Ureter (tissue), 1 donor: ENCODE measurements at places on chromosomes 12 and 14.

- DNase-seq = no peak
Observed at GRCh38 chr12:28777603-28778365, 371.3 kb upstream of the FAR2 start.

DNA sequence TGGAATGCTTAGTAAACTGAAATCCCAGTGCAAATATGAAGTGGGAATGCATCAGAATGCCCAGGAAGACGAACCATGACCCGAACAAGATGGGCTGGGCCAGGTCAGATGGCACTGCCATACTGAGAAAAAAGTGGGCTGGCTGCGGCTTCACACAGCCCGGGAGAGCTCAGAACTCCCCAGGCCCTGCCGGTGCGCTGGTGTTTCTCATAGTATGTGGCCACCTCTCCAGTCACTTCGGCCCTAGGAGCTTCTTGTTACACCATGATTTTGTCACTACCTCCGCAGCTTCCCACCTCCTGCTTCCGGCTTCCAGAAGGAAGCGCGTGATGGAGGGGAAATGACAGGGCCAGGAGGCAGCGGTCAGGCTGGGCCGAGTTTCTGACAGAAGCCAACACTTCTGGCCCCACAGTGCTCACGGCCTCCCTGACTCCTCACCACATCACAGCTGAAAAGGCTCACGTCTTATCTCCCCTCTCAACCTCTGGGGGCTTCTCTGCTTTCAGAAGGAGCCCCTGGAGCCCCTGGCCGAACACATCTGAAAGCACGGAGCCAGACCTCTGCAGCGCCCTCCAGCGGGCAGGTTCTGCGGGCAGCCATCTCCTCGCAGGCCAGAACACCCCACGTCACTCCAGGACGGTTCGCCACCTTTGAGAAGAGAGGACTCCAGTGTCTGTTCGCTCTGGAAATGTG is 30.7 kb downstream of the DAD1 start:
- no peak for DNase-seq

DNA sequence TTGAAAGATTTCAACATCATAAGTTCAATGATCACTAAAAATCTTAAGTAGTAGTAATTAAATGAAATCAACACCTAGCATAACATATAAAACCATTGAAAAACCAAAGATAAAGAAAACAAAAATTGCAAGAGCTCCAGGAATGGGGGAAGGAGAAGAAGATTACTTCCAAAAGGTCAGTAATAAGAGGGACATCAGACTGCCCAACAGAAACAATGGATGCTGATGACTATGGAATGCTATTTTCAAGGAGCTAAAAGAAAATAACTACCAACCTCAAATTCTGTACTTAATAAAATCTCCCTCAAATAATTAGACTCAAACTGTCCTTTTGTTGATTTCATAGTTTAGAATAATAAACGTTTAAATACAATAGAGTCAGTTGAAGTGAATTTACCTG is 314.5 kb upstream of the LMO3 start:
- DNase-seq = no peak

- no peak for DNase-seq
Observed at GRCh38 chr14:75824318-75824717, 157.5 kb downstream of the TGFB3 start.

DNA sequence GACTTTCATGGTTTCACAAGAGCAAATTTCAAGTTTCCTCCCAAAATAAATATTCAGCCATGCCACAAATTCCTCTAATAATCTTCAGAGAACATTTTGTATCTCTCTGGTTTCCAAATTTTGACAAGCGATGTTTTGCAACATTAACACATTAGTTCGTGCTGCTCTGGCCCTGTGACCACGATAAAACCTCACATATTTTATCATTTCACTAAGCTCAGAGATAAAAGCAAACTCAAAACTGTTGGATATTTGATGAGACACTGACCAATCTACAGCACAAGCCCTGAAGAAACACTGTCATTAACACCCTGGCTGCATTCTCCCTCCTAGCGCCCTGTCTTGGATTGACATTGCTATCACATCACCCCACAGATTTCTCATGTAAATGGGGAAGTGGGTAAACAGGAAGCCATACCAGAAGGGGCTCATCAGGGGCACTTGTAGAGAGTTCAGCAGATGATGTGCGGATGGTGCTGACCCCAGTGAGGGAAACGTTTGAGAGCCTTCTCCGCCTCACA is 264.3 kb downstream of the PRKD1 start:
- DNase-seq = no peak

- DNase-seq = no peak
Observed at GRCh38 chr12:124336742-124337520, 42.0 kb downstream of the RFLNA start.

GRCh38 chr12:105980085-105980484 is 158.7 kb downstream of the NUAK1 start:
- no peak for DNase-seq

GRCh38 chr12:47184229-47184628 is 104.5 kb upstream of the AMIGO2 start:
- no peak for DNase-seq

DNA sequence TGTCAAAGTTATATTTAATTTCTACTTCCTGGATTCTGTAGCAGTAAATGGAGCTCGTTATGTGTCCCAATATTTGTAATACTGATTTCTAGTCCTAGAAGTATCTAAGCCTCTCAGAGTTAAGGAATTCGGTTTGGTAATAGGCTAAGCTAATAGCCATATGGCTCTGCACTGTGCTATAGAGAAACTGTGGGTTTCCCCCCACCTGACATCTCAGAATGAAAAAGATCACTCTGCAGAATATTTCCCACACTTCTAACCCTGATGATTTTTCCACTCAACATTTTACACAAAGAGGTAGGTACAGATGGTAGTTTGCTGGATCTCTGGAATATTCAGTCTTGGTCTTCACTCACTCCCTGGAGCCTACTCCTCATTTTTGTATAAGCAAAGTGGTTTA is 71.2 kb downstream of the BORCS5 start:
- no peak for DNase-seq

- DNase-seq = peak; percentile 91
Observed at GRCh38 chr12:132524405-132524804, 34.5 kb downstream of the FBRSL1 start.

- peak; percentile 99 for DNase-seq
Observed at GRCh38 chr12:8026291-8026900, 6.1 kb upstream of the FOXJ2 start.

GRCh38 chr14:80346395-80346794 is 135.1 kb upstream of the DIO2 start:
- no peak for DNase-seq

DNA sequence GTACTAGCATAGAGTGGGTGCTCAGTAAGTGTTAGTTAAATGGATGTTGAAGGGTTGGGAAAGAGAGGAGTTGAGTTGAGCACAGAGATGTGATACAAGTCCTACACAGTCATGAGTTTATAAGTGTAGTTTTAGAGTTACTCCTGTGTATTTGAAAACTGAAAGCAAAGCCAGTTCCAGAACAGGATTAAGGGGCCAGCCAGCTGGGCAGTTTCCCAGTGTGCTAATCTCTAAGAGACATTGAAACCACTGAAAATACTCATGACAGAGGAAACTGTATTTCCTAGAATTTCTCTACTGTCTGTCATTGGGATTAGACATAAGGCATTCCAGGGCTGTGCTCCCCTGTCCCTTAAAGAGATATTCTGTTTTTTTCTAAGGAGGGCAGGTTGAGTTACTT is 101.0 kb downstream of the DERA start:
- no peak for DNase-seq

- DNase-seq = no peak
Observed at GRCh38 chr12:113204804-113205203, 16.5 kb upstream of the TPCN1 start.

DNA sequence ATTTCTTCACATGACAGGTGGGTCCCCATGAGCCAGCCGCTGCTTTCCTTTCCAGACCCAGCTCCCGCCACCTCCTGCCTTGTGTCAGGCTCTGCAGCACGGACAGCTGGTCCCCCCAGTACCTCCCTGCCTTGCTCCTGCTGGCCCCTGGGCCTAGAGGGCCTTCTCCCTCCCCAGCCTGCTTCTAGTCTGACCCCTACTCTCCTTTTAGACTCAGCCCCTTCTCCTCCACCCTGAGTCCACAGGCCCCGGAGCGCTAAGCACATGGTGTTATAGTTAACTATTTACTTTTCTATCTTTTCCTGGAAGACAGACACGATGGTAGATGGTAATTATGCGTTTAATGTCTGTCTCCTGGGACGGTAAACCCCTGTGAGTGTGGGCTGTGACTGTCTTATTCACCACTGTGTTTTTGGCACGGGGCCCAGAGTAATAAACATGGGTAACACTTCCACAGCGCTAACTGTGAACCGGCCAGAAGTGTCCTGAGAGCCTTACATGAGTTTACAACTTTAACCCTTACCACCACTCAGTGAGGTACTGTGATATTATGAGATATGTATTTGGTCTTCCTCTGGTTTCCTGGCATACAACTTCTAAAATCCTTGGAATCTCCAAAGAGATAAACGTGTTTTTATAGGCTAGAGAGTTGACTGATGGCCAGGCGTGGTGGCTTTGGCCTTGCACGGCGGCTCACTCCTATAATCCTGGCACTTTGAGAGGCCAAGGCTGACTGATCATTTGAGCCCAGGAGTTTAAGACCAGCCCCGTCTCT is 41.2 kb downstream of the DGLUCY start:
- peak; percentile 68 for DNase-seq
